Small intestine (tissue), 16 donors: ENCODE measurements at places on chromosomes 5 and 9. TPM values are rescaled to one million over a fixed set of nuclear protein-coding genes. Genes with fewer than 3 reads are reported as not detected.

DNA sequence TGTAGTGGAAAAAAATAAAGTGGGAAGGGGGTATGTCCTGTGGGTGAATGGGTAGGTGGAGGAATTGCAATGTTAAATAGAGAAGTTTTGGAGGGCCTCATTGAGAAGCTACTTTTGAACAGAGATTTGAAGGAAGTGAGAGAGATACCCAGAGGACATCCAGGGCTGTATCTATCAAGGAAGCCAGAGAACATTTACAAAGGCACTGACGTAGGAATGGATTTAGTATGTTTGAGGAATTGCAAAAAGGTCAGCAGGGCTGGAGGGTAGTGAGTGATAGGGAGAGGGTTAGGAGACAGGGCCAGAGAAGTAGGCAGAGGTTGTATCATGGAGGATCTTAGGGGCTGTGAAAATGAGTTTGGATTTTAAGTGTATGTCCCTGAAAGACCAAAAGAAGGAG is 13.9 kb downstream of the PTTG1 start:
- H3K4me3 ChIP-seq: no peak overlapping the region
- no peak overlapping the region for H3K27ac ChIP-seq
- no peaks in the 10 kb centered on the region for H3K36me3 ChIP-seq
- no peak for DNase-seq
- H3K4me1 ChIP-seq: no peaks in the 10 kb centered on the region
- no peaks in the 10 kb centered on the region for H3K27me3 ChIP-seq

DNA sequence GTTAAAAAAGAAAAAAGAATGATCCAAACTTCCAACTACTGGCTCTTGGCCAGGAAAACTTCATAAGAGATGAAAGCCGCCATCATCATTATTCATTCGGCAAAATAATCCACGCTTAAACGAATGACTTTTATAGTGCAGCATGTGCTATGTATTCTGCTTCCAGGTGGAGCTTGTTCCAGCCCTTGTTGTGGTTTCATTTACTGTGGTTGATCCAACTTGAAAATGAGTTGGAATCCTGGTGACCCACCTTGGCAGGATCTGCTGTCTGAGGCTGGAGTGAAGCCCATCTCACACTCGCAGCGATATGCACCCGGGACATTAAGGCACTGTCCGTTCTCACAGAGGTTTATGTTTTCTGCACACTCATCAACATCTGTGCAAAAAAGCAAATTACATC is 209.6 kb downstream of the FBN2 start:
- no peak for DNase-seq
- no peaks in the 10 kb centered on the region for H3K4me1 ChIP-seq
- no peak overlapping the region for H3K4me3 ChIP-seq
- H3K27me3 ChIP-seq: no peaks in the 10 kb centered on the region
- no peak overlapping the region for H3K27ac ChIP-seq

- no peaks in the 10 kb centered on the region for H3K36me3 ChIP-seq
- no peaks in the 10 kb centered on the region for H3K4me1 ChIP-seq
- no peaks in the 10 kb centered on the region for H3K27me3 ChIP-seq
- DNase-seq: no peak
- H3K4me3 ChIP-seq: no peak overlapping the region
These were observed 18.9 kb upstream of the PDZD2 start for GRCh38 chr5:31620026-31620425.

GRCh38 chr5:145484158-145484557 is 351.0 kb downstream of the PRELID2 start:
- H3K27me3 ChIP-seq: no peaks in the 10 kb centered on the region
- peak; percentile 60 for DNase-seq
- no peak overlapping the region for H3K27ac ChIP-seq
- H3K36me3 ChIP-seq: no peaks in the 10 kb centered on the region
- H3K4me1 ChIP-seq: no peaks in the 10 kb centered on the region

- no peak overlapping the region for H3K27ac ChIP-seq
- peaks cover 11% of the 10 kb centered on the region for H3K4me1 ChIP-seq
- H3K27me3 ChIP-seq: no peaks in the 10 kb centered on the region
- no peak for DNase-seq
- H3K36me3 ChIP-seq: no peaks in the 10 kb centered on the region
These were observed 82.0 kb upstream of the ITGA1 start for GRCh38 chr5:52705720-52706119.

- no peaks in the 10 kb centered on the region for H3K36me3 ChIP-seq
- H3K27me3 ChIP-seq: no peaks in the 10 kb centered on the region
- H3K4me1 ChIP-seq: no peaks in the 10 kb centered on the region
- no peak overlapping the region for H3K27ac ChIP-seq
- no peak for DNase-seq
These were observed 303.7 kb upstream of the PAPPA start for GRCh38 chr9:115849679-115850412.

Gene SGCD
- 0.22 TPM for polyA plus RNA-seq

GRCh38 chr5:116885825-116886224 is 311.2 kb upstream of the SEMA6A start:
- no peak overlapping the region for H3K27ac ChIP-seq
- DNase-seq: no peak
- no peak overlapping the region for H3K4me3 ChIP-seq
- H3K4me1 ChIP-seq: no peaks in the 10 kb centered on the region

GRCh38 chr5:147874910-147875367 is 3.6 kb upstream of the SCGB3A2 start:
- H3K4me3 ChIP-seq: no peak overlapping the region
- no peak overlapping the region for H3K27ac ChIP-seq
- H3K36me3 ChIP-seq: no peaks in the 10 kb centered on the region
- no peaks in the 10 kb centered on the region for H3K27me3 ChIP-seq
- DNase-seq: no peak

Gene TNFAIP8
- 11.6 TPM for polyA plus RNA-seq

- H3K4me1 ChIP-seq: no peaks in the 10 kb centered on the region
- no peak overlapping the region for H3K4me3 ChIP-seq
- no peaks in the 10 kb centered on the region for H3K36me3 ChIP-seq
- no peaks in the 10 kb centered on the region for H3K27me3 ChIP-seq
- no peak overlapping the region for H3K27ac ChIP-seq
These were observed 216.3 kb downstream of the GADD45G start for GRCh38 chr9:89821081-89821480.

DNA sequence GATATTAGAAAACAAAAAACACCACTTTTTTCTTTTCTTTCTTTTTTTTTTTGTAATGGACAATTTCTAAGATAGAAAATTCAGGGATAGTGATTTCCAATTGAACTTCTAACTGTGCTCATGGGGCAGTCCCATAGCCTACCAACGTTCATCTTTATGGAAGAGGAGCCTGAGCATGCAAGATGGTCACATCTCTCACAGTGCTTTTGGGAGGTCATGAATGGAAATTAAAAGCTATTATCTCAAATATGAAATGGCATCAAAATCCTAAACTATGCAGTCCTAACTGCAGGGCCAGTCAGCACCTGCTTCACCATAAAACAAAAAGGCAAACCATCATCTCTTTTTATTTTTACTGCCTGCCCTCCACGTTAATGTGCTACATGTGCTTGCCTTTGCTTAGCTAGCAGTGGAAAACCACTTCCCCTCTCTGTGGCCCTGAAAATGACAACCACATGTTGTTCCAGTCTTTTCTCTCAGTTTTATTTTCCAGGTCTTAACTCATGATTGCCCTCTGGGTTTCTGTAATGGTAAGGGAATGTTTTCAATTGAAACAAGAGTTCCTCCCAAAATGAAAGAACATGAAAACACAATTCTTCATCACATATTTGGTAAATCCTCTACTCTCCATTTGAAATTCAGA is 16.7 kb downstream of the IFNB1 start:
- no peaks in the 10 kb centered on the region for H3K4me1 ChIP-seq
- H3K36me3 ChIP-seq: no peaks in the 10 kb centered on the region
- peak; percentile 31 for DNase-seq
- H3K4me3 ChIP-seq: no peak overlapping the region
- H3K27ac ChIP-seq: no peak overlapping the region

- DNase-seq: no peak
- H3K4me1 ChIP-seq: peaks cover 4% of the 10 kb centered on the region
- H3K27ac ChIP-seq: no peak overlapping the region
- no peak overlapping the region for H3K4me3 ChIP-seq
- H3K27me3 ChIP-seq: no peaks in the 10 kb centered on the region
These were observed 238.0 kb downstream of the ENC1 start for GRCh38 chr5:74402553-74402952.

Gene GLRA1
- polyA plus RNA-seq: not detected

- H3K4me1 ChIP-seq: no peaks in the 10 kb centered on the region
- no peak overlapping the region for H3K4me3 ChIP-seq
- no peaks in the 10 kb centered on the region for H3K27me3 ChIP-seq
These were observed 488.7 kb upstream of the CYLC2 start for GRCh38 chr9:102506406-102506805.

Gene PRRX2
- polyA plus RNA-seq: not detected

DNA sequence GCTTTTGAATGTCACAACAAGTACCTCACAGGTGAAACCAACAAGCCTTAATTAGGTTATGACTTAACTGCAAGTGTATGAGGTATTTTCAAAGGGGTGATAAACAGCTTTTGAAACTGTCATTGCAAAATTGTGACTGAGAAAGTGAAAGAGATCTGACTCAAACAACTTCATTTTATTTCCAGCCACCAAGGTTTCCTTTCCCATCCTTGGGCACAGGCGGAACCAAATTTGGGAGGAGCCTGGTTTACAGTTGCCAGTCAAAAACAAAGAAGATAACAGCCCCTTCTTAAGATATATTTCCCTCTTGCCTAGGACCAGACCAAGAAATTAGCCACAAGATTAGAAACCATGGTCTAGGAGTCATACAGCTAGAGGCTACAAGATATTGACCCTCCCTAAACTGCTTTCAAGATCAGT is 417.1 kb downstream of the CSNK1G3 start:
- H3K27ac ChIP-seq: no peak overlapping the region
- no peak overlapping the region for H3K4me3 ChIP-seq
- H3K4me1 ChIP-seq: no peaks in the 10 kb centered on the region
- no peaks in the 10 kb centered on the region for H3K36me3 ChIP-seq
- no peaks in the 10 kb centered on the region for H3K27me3 ChIP-seq

DNA sequence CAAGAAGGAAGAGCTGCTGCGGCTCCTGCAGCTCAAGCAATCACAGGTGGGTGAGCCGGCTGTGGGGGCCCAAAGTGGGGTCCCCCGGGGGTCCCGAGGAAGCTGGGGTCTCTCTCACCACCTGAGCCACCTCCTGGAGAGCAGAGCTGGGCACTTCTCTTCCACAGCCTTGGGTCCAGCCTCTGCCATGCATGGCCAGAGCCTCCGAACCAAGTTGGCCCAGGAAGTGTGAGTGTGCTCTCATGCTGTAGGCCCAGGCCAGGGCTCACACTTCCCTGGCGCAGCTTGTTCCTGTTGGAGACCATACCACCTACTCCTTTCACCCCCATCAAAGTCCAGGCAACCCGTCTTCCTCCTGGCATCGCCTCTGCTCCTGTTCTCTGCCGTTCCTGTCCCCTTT is 19.7 kb downstream of the HMCN2 start:
- no peak for DNase-seq
- H3K36me3 ChIP-seq: no peaks in the 10 kb centered on the region
- H3K27me3 ChIP-seq: peaks cover 32% of the 10 kb centered on the region

DNA sequence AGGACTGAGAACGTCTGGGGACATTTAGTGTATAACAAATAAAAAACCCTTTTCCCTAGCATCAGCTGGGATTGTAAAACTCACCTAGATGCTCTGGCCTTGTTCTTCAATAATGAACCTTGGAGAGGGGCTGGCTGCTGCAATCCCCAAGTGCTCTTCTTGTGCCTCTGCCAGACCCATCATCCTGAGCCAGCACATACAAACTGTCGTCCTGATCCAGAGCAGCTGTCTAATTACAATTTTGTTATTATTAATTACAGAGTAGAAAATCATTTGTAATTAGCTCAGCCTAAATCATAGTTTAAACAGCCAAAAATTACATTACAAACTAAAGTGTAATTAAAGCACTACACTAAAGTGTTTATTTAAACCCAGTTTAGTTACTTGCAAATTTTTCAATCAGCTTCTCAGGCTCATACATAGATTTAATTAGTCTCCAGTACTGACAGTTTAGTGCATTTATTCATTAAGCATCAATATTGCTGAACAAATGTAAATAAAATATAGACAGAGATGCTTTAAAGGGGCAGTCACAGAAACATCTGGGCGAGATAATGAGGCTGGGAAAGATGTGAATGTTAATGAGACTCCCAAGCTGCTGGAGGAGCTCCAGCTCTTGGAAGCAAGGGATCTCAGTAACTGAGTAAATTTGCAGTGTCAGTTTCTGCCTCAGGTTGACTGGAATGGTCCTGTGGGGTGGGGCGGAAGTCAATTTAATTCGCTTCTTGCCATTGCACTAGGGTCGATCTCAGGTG is 632.3 kb upstream of the TLE4 start:
- H3K4me3 ChIP-seq: no peak overlapping the region
- no peaks in the 10 kb centered on the region for H3K4me1 ChIP-seq
- no peaks in the 10 kb centered on the region for H3K36me3 ChIP-seq

DNA sequence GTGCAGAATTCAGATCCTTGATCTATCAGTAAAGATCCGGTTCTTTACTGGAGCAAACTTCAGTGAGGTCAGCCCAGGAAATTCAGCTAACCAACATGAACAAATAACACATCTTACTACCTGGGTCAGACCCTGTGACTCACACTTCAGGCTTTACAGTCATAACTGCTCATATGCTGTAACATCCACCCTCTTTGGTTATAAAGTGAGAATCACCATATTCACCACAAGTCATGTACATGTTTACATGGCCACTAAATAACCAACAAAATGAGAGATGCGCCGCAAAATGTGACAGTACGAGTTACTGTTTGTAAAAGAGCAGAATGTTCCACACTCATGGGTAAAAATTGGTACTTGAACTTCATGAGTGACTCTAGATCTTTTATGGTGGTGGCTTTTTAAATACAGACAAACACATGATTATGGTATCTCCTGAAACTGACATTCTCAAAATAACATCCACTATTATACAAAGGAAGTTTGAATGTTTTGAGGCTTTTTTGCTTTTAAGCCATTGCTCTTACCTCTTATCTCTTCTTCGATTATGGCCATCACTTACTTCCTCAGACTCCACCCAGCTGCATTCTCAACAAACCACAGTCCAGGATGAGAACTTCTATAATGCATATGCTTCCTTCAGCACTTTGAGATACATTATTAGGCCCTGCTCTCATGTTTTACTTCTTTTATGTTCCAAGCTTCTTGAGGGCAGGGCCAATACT is 516.6 kb downstream of the RAB3C start:
- H3K4me3 ChIP-seq: no peak overlapping the region
- no peaks in the 10 kb centered on the region for H3K27me3 ChIP-seq
- peak; percentile 69 for DNase-seq
- H3K36me3 ChIP-seq: no peaks in the 10 kb centered on the region

DNA sequence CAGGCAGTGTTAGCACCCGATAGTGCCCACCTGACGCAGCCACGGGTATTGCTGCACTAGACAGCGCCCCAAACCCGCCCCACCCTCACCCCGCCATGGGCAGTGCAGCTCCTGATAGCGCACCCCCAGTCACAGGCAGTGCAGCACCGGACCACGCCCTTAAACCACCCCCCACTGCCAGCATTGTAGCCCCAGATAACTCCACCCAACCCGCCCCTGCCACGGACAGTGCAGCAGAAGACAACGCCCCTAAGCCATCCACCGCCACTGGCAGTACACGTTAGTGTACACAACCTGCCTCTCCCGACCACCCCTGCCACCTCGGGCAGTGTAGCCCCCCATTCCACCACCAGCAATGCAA is 825 bp upstream of the PCAT7 start:
- H3K36me3 ChIP-seq: no peaks in the 10 kb centered on the region
- H3K4me1 ChIP-seq: no peaks in the 10 kb centered on the region
- no peak overlapping the region for H3K4me3 ChIP-seq
- DNase-seq: peak; percentile 74
- no peak overlapping the region for H3K27ac ChIP-seq

Gene NRG2
- polyA plus RNA-seq: 0.55 TPM

Gene TRIM52
- 6.5 TPM for polyA plus RNA-seq

- peak overlapping the region; percentile 76 for H3K27ac ChIP-seq
- no peaks in the 10 kb centered on the region for H3K36me3 ChIP-seq
- DNase-seq: peak; percentile 72
- no peaks in the 10 kb centered on the region for H3K27me3 ChIP-seq
- no peak overlapping the region for H3K4me3 ChIP-seq
These were observed 49.9 kb downstream of the SHB start for GRCh38 chr9:38018958-38019602.
